ENCODE measurements at places on chromosomes 2 and 18.

DNA sequence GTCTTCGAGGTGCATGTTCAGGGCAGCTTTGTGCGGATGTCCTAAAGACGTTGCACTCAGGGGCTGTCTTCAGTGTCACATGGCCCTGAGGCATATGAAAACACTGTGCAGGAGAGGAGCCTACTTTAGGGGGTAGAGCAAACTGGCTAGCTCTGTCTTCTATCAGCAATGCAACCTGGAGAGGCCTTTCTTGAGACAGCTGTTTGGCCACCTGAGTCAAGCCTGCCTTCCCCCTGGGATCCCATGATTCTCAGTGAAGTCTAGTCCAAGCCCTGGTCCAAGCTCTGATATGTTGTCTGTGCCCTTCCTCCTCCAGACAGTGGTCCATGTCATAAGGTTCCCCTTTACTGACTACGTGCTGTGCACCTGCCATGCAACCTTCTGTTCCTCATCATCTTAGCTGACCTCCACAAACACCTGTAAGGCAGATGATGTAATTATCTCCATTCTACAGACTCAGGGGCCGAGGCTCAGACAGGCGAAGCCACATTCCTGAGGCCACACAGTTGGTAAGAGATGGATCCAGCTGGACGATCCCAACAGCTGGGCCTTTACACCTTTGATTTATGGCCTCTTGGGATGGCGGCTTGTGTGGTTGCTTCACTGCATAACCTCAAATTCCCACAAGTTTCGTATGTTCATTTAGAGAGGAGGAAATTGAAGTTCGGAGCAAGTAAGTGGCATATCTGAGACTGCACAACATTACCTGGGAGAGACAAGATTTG is 109.9 kb downstream of the COPS8 start:
- no peak for DNase-seq

- no peak for DNase-seq
Measured at GRCh38 chr2:223788826-223789225, 48.6 kb downstream of the AP1S3 start.

- DNase-seq, result no peak
Measured at GRCh38 chr2:145190031-145190703, 670.2 kb upstream of the ZEB2 start.

DNA sequence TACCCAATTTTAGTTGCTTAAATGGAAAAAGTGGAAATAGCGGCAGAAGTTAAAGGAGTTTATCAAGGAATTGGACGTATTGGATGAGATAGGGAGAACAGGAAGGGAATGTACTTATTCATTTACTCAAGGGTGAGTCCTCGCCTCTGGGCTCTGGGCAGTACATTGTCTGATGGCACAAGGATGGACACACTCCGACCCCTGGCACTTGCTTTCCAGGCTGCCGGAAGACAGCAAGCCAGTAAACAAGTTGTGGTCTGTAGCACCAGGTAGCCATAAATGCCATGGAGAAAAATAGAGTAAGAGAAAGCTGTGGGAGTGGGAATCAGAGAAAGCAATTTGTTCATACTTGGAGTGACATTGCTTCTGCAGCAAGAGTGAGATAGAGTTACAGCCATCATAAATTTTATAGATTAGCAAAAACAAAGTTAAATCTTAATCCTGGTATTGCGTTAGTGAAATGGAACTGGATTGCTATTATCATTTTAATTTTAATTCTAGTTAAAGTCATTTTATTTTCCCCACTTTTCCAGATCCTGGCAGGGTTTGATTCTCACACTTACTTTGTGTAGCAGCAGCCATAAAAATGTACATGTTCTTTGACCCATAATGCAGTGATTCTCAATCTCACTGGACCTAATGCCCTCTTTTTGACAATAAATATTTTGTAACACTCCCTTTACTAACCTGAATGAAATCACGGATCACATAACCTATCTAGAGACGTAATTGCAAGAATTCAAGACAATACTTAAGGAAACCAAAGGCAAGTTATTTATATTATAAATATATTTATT is 135.8 kb upstream of the BCL2L11 start:
- DNase-seq, result no peak

- no peak for DNase-seq
Measured at GRCh38 chr18:44988821-44989587, 308.3 kb downstream of the SETBP1 start.

- DNase-seq, result no peak
Measured at GRCh38 chr18:63438181-63438580, 15.9 kb upstream of the VPS4B start.

DNA sequence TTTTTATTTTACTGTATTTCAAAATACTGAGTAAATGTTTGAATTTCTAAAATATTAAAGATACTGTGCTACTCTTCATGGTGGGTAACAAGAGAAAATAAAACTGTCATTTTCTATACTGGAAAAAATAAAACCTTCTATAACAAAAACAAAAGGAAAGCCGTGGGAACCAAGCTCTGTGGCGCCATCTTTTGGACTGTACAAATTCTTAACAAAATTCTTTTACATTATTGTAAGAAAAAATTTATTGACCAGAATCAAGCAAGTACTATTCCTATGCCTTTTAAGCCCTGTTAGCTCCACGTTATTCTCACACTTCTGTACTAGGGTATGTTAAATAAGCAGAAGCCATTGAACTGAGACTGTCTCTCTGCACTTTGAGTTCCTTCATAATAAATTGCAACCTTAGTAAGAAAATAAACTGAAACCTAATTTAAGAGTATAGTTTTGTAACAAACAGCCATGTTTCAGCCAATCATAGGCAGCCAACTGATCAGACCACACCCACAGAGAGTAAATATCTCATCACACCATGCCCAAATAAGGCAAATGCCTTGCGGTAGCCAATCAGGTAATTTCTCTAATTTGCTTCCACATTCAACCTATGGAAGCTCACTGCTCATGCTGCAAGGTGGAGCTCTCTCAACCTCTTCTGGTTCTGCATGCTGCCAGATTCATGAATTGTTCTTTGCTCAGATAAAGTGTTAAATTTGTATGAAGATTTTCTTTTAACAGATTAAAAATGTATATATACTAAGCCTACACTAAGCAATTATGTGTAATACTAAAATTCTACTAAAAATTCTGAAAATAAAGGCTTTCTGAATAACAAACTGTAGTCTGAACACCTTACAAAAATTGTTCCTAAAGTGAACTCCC is 42.2 kb downstream of the HIBCH start:
- DNase-seq, result peak; percentile 43

GRCh38 chr2:141554810-141555209 is 576.0 kb downstream of the LRP1B start:
- no peak for DNase-seq

- DNase-seq, result no peak
Measured at GRCh38 chr2:45859682-45860081, 208.2 kb downstream of the PRKCE start.

Measured in CD4-positive, CD25-positive, alpha-beta regulatory T cell (primary cell).